Stimulated activated CD8-positive, alpha-beta memory T cell treated with anti-CD3 and anti-CD28 coated beads, Interleukin-4, amount 100 ng/mL, for 1 hour (primary cell): ENCODE measurements at places on chromosomes 16 and 17.
A peak's percentile ranks its signal among the peaks of the same experiment; 100 is the strongest.

DNA sequence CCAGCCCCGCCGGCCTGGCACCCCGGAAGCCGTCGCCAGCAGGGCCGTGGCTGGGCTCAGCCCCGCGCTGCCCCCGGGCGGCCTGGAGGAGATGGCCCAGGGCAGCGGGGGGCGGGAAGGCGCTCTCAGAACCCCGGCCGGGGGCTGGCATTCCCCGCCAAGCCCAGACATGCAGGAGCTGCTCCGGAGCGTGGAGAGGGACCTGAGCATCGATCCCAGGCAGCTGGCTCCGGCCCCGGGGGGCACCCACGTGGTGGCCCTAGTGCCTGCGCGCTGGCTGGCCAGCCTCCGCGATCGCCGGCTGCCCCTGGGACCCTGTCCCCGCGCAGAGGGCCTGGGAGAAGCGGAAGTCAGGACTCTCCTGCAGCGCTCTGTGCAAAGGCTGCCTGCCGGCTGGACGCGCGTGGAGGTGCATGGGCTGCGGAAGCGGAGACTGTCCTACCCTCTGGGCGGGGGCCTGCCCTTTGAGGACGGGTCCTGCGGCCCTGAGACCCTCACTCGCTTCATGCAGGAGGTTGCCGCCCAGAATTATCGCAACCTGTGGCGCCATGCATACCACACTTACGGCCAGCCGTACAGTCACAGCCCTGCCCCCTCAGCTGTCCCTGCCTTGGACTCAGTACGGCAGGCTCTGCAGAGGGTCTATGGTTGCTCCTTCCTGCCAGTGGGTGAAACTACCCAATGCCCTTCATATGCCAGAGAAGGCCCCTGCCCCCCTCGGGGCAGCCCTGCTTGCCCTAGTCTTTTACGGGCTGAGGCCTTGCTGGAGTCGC lies 551 bp downstream of the WDR81 start:
- no peak for DNase-seq

DNA sequence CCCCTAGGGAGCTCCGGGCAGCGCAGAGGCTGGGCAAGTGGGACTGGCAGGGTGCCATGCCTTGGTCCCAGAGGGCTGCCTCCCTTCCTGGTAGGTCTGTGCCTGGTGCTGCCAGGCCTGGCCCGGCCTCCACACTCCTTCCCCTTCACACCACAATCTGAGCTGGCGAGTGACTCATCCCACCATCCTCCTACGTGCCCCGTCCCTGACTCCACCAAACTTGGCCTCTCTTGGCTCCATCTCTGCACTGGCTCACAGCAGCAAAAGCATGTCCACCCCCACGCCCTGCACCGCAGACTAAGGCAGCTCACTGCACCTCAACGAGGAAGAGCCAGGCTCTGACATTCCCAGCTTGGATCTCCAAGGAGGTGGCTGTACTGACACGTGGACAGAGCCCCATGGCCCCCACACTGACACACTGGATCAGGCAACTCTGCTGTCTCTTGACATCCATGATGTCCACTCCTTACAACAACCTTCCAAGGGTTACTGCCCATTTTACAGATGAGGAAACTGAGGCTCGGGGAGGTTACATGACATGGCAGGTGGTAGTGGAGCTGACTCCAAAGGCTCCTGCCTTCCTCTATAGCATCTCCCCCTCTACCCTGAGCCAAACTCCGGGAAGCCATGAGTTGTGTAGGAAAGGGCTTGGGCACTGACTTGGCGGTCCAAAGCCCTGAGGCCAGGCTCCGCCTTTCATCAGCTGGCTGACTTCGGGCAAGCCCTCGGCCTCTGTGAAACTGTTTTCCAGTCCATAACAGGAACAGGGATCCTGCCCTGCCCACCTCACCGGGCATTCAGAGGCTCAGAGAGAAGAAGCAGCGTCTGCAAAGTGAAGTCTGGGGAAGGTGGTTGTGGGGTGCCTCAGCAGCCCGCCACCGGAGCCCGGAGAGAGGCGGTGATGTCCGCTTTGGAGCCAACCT lies 20.1 kb upstream of the KRT19 start:
- DNase-seq, result no peak

GRCh38 chr16:84303023-84303422 lies 8.3 kb downstream of the WFDC1 start:
- DNase-seq, result no peak

DNA sequence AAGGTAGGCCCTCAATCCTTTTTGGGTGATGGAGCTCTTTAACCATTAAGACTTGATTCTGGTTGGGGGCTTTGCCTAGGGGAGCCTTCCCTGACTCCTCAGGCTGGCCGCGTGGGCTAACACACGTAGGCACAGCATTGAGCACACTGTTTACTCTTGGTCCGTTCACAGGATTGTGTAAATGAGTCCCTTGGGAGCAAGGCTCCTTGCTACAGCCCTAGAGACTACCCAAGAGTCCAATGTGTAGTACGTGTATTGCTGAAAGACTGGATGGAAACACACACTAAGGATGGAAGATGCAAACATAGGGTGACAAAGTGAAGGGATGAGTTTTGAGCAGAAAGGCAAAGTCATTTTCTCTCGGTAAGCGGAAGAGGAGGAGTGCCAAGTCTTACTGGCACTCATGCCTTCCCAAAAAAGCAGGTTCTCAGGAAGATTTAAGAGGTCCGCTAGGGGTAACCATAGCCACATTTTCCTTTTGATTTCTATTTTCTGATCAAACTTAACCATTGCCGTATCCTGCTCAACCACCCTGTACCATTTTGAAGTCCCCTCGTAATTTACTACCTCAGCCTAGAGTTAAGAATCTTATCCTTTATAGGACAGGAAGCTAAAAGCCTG lies 911 bp upstream of the ITGA2B start:
- no peak for DNase-seq

GRCh38 chr17:48388955-48389743 lies 40.9 kb downstream of the SKAP1 start:
- no peak for DNase-seq

DNA sequence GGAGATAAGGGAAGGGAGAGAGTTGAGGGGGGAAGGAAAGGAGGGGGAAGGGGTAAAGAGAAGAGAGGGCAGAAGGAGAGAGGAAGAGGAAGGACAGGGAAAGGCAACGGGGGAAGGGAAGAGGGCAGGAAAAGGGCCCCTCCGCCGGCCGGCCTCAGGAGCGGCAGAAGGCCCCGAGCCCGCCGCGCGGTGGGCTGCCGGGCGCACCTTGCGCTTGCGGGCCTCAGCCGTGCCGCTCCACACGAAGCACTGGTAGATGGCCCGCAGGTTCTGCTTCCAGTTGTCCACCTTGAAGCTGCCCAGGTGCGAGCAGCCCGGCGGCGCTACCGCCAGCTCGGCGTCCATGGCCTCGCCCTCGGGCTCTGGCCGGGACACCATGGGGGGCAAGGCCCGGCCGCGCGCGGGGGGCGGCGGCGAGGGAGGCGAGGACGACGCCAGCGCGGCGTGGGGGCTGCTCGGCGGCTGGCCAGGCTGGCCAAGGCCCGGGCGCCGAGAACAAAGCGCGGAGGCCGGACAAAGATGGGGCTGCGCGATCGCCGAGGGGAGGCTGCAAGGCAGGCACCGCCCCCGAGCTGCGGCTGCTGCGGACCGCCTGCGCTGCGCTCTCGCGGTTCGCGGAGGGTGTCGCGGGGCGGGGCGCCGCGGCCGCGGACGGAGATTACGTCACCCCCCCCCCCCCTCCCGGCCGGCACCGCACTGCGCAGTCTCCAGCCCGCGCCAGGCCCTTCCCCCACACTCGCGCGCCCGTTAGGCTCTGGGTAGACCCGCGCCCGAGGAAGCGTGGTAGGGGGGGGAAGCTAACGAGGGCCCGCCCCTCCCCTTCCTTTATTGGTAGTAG lies at the start of gene USP22:
Gene USP22 (minus strand): TSS at position 554 of the 838 bp plus-strand sequence. CDS start 176 bp downstream, at position 378.
- peak; percentile 84 for DNase-seq

DNA sequence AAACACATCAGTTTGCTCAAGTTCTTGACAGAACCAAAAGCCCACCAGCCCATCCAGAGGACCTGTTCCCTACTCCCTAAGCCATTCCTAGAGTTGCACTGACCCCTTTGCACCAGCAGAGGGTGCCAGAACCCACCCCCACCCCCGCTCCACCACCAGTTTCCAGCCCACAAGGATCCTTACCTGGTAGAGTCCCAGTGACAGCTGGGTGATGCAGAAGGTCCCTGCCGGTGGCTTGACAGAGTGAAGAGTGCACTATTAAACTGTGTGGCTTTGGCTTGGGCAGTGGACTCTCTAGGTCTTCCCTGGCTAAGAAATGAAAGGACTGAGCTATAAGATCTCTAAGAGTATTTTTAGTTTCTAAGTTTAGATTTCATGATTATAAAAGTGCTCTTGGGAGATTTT lies 73.3 kb upstream of the MTMR4 start:
- DNase-seq, result peak; percentile 14

DNA sequence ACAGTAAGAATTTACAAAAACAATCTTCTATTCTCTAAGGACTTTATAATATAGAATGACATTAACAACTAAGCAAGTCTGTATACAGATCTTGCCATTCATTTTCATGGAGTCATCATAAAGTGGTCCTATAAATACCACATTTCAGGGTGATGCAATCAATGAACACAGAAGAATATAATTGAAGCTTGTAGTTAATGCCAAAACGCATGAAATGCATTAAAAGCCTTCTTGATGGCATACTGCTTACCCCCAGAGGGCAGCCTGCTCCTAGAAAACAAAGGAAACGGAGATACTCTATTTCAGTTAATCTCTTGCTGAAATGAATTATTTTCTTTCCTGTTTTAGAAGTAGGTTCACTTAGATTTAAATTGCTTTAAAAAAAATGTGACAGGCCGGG lies 45.2 kb upstream of the STAC2 start:
- no peak for DNase-seq

DNA sequence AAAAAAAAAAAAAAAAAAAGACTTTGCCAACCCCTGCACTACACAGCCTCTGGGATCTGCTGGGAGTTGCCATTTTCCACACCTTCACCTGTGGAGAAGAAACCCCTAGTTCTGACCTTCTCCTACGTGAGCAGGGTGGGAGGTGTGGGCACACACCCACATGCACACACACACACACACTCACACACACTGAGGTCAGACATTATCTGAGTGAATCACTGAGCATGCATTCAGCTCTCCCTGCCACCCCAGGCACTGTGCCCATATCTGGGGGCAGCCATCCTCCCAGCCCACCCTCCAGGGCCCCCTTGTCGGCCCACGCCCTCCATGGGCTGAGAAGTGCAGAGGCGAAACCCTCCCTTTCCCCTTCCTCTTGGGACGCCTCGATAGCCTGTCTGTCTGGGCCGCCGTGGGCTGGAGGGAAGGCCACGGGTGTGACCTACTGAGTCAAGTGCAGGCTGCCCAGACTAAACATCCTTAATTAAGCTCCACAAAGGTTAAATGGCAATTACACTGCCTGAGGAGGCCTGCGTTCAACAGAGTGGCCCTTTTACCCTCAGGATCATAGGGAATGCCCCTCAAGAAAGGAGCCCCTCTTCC lies 143.8 kb downstream of the C16orf95 start:
- no peak for DNase-seq

DNA sequence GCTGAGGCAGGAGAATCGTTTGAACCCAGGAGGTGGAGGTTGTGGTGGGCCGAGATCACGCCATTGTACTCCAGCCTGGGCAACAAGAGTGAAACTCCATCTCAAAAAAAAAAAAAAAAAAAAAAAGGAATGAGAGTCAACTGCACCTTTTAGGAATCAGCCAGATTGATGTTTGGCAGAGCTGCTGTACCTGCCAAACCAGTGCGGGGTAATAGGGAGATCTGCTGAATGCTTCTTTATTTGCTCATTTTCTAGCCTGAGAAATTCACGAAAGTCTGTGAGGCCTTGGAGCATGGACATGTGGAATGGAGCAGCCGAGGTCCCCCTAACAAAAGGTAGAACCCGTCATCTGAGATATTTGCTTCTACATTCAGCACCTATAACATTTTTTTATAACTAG lies 18.4 kb downstream of the OGFOD1 start:
- no peak for DNase-seq

DNA sequence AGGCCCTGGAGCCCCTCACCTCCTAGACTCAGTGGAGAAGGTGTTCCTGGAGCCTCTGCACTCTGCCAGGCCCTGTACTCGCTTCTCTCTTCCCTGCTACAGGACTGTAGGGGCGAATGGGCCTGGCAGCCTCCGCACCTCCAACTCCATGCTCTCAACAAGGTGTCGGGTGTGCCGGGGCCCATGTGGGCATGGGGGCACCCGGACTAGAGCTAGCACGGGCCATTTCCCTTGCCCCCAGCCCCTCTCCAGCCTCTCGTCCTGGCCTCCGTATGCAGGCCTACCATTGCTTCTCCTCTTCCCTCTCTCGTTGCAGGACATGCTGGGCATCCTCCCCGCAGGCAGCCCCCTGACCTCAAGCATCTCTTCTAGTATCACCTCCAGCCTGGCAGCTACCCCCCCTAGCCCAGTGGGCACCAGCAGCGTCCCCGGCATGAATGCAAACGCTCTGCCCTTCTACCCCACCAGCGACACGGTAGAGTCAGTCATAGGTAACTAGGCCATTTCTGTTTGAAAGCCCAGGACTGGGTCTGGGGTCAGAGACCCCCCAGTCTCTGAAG lies 25.8 kb downstream of the UNC13D start:
- no peak for DNase-seq

DNA sequence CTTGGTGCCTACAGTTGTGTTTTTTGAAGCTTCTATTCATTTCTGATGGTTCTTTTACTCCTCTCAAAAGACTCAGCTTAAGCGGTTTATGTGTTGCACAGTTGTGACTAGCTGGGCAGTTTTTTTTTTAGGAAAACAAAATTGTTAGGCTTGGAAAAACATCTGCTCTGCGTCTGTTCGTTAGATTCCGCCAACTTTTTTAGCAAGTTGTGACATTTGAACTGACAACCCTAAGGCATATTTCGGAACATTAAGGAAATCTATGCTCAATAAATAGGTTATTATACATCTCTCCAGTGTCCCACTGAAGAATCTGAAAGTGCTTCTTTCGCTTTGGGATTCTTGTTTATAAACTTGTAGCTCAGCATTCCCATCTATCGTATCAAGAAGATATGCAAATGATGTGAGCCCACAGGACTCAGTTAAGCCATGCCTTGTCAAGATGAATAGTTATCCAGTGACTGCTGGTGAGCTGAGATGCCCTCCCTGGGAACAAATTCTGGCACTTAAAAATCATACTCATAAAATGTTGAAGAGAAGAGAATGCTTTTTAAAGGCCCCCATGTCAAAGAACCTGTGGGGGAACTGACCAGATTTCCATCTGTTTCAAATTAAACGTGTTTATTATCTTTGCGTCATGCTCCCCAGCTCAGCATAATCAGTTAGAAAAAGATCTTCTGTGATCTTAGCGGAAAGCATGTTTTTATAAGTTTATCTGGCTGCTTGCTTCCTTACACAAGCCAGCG lies 109.0 kb upstream of the FAM20A start:
- no peak for DNase-seq

GRCh38 chr17:4505187-4505586 lies 6.5 kb downstream of the SPNS2 start:
- no peak for DNase-seq

GRCh38 chr17:75348386-75349012 lies 57.0 kb downstream of the GRB2 start:
- no peak for DNase-seq

- no peak for DNase-seq
Measured at GRCh38 chr17:3795390-3796102, 5.4 kb downstream of the ITGAE start.

DNA sequence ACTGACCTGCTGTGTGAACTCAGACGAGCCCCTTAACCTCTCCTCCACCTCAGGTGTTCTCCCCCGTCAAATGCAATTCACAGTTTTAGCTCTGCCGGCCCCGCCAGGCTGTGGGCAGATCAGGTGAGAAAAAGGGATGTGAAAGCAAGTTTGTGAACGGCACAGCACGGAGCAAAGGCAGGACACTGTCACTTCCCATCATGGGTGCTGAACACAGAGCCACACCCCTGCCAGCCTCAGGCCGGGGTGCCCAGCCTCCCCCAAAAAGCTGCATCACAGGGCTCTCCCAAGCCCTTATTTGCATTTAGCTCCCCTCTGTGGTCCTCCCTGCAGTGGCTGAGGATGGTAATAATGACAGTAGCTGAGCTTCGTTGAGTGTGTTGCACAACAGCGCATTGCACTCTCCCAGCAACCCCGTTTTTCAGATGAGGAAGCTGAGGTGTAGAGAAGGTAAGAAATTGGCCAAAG lies 88.8 kb upstream of the TNRC6C start:
- DNase-seq, result no peak
